ENCODE measurements at places on chromosomes 3 and 15.

- H3K4me1 ChIP-seq: no peaks in the 10 kb centered on the region
- no peak overlapping the region for H3K27ac ChIP-seq
- H3K27me3 ChIP-seq: no peaks in the 10 kb centered on the region
Observed at GRCh38 chr3:115766587-115767482, 143.5 kb downstream of the GAP43 start.

DNA sequence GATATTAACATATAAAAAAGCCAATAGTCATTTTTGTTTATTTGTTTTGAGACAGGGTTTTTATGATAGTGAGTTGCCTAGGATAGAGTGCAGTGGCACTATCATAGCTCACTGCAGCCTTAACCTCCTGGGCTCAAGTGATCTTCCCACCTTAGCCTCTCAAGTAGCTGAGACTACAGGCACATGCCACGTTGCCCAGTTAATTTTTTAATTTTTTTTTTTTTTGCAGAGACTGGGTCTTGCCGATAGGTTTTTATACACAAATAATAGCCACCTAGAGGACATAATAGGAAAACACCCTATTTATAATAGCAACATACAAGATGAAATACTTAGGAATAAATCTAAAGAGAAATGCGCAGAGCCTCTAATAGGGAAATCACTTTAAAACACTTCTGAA lies 13.3 kb downstream of the EIF3J start:
- H3K36me3 ChIP-seq: peaks cover 7% of the 10 kb centered on the region
- H3K4me1 ChIP-seq: peaks cover 14% of the 10 kb centered on the region
- no peak overlapping the region for H3K4me3 ChIP-seq
- H3K27ac ChIP-seq: no peak overlapping the region
- no peak for DNase-seq

GRCh38 chr3:120824613-120825012 lies 82.1 kb downstream of the GTF2E1 start:
- H3K27me3 ChIP-seq: no peaks in the 10 kb centered on the region
- no peak overlapping the region for H3K4me3 ChIP-seq
- DNase-seq: no peak
- no peaks in the 10 kb centered on the region for H3K36me3 ChIP-seq

DNA sequence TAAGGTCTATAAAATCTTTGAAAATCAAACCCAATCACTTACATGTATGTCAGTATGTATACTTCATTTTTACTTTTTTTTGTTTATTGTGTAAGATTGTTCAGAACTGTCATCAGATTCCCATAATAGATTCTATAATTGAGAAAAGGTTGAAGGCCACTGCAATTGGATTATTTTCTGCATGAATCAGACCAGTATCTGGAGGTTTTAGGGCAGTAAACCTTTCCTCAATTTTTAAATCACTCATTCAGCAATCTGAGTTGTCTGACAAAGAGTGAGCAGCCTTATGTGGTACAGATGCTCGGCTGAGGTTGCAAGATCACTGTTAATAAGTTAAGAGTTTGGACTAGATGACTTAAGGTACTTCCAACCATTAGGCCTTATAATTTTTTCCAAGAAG lies 96.0 kb downstream of the TP63 start:
- DNase-seq: no peak
- no peaks in the 10 kb centered on the region for H3K27me3 ChIP-seq
- no peaks in the 10 kb centered on the region for H3K4me1 ChIP-seq
- H3K27ac ChIP-seq: no peak overlapping the region
- H3K4me3 ChIP-seq: no peak overlapping the region

- DNase-seq: no peak
- H3K4me3 ChIP-seq: no peak overlapping the region
- no peaks in the 10 kb centered on the region for H3K36me3 ChIP-seq
- no peak overlapping the region for H3K27ac ChIP-seq
Observed at GRCh38 chr3:148694116-148694515, 3.6 kb upstream of the AGTR1 start.

DNA sequence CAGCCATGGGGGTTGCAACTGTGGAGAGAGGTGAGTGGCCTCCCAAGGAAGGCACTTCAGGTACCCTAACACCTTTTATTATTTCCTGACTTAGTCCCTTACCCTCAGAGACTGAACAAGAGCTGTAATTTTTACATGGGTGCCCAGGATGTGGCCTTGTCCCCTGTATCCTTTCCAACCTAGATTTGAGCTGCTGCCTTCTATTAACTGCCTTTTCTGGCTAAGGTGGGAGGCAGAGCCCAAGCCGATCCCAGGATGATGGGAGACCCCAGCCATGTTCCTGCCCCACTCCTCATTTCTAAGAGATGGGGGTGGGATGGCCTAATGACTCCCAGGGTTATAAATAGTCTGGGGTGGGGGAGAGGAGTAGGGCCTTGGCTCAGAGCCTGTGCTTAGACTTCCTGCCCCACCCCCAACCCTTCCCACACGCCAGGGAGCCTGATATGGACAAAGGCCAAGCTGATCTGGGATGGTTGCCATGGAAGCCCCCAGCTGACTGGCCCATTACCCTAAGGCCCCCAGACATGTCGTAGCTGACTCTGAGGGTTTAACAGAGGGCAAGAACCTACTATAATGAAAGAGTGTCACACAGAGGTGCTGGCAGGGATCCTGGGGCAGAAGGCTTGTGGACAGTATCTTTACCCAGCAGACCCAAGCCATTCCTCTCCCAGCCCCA lies 1.9 kb downstream of the KLHDC8B start:
- no peak for DNase-seq
- H3K4me3 ChIP-seq: no peak overlapping the region
- H3K27me3 ChIP-seq: no peaks in the 10 kb centered on the region
- peaks cover 28% of the 10 kb centered on the region for H3K4me1 ChIP-seq

GRCh38 chr3:100407977-100408532 lies 6.7 kb downstream of the LNP1 start:
- H3K4me1 ChIP-seq: no peaks in the 10 kb centered on the region
- no peaks in the 10 kb centered on the region for H3K27me3 ChIP-seq
- no peak overlapping the region for H3K4me3 ChIP-seq
- no peaks in the 10 kb centered on the region for H3K36me3 ChIP-seq
- H3K27ac ChIP-seq: no peak overlapping the region

DNA sequence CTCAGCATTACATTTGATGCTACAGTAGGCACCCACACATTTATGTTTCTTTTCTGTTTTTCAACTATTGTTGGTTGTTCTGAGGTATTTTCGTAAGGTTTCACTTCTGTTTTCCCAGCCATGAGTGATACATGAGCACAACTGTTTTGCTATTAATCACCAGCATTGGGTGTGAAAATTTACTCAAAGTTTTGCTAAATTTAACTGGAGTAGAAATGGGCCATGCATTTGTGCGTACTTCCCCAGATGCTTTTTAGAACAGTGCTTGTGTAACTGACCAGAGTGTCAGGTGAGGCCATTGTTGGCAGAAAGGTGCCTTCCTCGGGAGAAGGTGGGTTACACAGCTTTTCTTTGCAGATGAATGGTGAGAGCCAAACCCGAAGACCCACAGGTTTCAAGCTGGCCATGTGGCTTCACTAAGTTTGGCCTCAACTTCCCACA lies 70.4 kb downstream of the ST6GAL1 start:
- peaks cover 39% of the 10 kb centered on the region for H3K4me1 ChIP-seq
- H3K27me3 ChIP-seq: no peaks in the 10 kb centered on the region
- DNase-seq: no peak
- H3K36me3 ChIP-seq: peaks cover 23% of the 10 kb centered on the region
- H3K4me3 ChIP-seq: no peak overlapping the region

DNA sequence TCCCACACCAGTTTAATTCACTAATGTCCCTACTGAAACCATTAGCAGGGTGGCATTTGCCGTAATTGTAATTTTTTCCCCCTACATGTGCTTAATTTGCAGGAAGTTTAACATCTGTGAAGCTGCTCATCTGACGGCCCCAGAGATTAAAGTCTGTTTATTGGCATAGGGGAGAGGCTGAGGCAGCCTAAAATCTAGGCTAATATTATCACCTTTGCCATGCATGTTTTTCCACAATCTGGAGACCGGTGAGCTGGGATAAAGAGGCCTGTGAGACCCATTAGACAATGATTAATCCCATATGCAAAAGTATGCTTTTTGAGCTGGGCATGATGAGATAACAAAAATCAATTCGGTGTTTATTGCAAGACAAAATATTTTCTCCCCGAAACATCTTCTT lies 561.2 kb upstream of the ALCAM start:
- no peaks in the 10 kb centered on the region for H3K4me1 ChIP-seq
- DNase-seq: no peak
- no peaks in the 10 kb centered on the region for H3K27me3 ChIP-seq
- H3K36me3 ChIP-seq: no peaks in the 10 kb centered on the region
- no peak overlapping the region for H3K4me3 ChIP-seq

DNA sequence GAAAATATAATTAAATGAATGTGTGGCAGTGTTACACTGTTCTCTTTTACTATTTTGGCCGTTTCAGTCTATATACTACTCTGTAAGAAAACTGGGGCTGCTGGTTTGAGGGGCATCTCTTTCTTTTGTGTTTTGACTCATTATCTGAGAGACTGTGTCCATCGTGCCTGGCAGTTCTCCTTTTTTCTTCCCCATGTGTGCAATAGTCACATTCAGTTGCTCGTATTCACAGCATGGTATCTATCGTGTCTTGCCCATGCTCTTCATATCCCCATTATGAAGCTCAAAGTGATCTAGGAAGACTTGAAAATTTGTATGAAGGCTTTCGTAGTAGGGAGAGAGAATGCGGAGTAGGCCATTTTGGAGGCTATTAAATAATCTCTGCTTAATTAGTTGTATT lies 29.8 kb upstream of the FAH start:
- no peak for DNase-seq
- no peak overlapping the region for H3K27ac ChIP-seq
- peaks cover 3% of the 10 kb centered on the region for H3K36me3 ChIP-seq
- no peaks in the 10 kb centered on the region for H3K4me1 ChIP-seq

DNA sequence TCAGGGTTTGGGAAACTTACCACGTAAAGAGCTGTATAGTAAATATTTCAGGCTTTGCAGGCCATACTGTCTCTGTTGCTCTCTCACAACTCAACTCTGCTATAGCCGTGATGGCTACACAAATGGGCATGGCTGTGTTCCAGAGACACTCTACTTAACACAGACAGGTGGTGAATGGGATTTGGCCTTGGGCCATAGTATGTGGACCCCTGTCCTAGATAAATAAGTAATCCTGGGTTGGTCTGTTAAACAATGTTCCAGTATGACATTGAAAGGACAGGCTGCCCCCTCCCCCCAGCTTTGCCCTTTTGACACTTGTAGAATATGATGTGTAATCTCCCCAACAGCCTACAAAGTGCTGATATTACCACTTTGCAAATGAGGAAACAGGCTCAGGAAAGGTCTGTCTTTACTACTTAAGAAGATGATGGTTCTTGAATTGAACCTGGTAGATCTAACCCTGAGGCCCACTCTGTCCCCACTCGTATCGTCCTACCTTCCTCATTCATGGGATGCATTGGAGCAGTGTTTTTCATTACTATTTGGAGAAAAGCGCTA lies 38.4 kb downstream of the SLCO3A1 start:
- no peaks in the 10 kb centered on the region for H3K4me1 ChIP-seq
- no peak overlapping the region for H3K27ac ChIP-seq
- no peak overlapping the region for H3K4me3 ChIP-seq
- H3K36me3 ChIP-seq: no peaks in the 10 kb centered on the region

- H3K36me3 ChIP-seq: no peaks in the 10 kb centered on the region
- no peak overlapping the region for H3K4me3 ChIP-seq
- no peak overlapping the region for H3K27ac ChIP-seq
- no peaks in the 10 kb centered on the region for H3K27me3 ChIP-seq
- no peak for DNase-seq
Observed at GRCh38 chr3:103690536-103690935, 1255.7 kb downstream of the ZPLD1 start.

- no peaks in the 10 kb centered on the region for H3K4me1 ChIP-seq
- no peaks in the 10 kb centered on the region for H3K27me3 ChIP-seq
- H3K36me3 ChIP-seq: no peaks in the 10 kb centered on the region
- H3K27ac ChIP-seq: no peak overlapping the region
- DNase-seq: no peak
Observed at GRCh38 chr15:40600956-40601355, 6.9 kb downstream of the KNL1 start.

- no peaks in the 10 kb centered on the region for H3K27me3 ChIP-seq
- H3K27ac ChIP-seq: peak overlapping the region; percentile 38
Observed at GRCh38 chr3:20056725-20057611, 16.7 kb downstream of the KAT2B start.

DNA sequence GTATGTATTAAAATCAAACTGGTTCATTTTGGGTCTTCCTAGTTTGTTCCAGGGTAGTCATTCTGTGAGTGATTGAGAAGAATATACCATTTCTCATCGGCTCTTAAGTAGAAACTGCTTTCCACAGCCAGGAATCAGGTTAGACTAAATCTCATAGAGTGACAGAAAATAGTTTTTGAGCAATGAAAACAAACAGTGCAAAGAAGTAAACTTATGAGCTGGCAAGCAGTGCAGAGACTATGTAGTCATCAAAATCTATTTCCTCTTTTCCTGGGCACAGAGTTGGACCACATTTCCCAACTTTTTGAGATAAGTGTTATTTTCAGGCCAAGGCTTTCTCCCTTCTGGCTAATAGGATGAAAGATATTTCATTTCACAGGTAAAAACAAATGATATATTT lies 66.5 kb downstream of the UBE3A start:
- peaks cover 52% of the 10 kb centered on the region for H3K36me3 ChIP-seq
- H3K4me1 ChIP-seq: no peaks in the 10 kb centered on the region
- H3K27me3 ChIP-seq: no peaks in the 10 kb centered on the region

GRCh38 chr15:90603893-90604292 lies 74.2 kb downstream of the CRTC3 start:
- H3K36me3 ChIP-seq: peaks cover 34% of the 10 kb centered on the region
- H3K27me3 ChIP-seq: no peaks in the 10 kb centered on the region
- H3K4me1 ChIP-seq: peaks cover 28% of the 10 kb centered on the region
- no peak for DNase-seq
- H3K27ac ChIP-seq: no peak overlapping the region
- H3K4me3 ChIP-seq: no peak overlapping the region

DNA sequence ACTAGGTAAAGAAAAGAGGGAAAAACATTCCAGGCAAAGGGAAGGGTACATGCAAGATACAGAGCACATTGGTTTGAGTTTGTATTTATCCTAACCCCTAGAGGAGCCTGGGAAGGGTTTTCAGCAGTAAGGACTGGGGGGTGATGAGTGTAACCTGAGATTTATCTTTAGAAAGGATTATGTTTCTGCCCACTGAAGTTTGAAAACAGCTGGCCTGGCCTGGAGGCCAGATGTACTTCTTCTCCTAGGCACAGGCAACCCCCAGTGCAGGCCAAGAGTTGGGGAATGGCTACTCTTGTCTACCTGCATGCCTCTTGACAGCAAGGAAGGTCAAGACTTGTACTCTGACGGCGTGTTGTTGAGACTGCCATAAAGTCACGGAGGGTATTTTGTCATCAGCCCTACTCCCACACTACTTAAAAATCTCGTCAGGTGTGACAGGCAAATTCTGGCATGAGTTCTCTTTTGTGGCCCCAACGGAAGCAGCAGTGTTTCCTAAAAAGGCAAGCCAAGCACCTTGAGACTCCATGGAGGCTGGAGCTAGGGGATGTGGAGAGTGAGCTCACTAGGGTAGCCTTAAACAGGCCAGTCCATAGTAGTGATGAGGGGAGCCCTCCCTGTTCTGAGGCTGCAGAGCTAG lies 241.5 kb upstream of the WNT5A start:
- H3K4me3 ChIP-seq: no peak overlapping the region
- DNase-seq: no peak
- H3K27ac ChIP-seq: no peak overlapping the region
- peaks cover 2% of the 10 kb centered on the region for H3K27me3 ChIP-seq
- H3K36me3 ChIP-seq: no peaks in the 10 kb centered on the region

Data from T-cell (primary cell).